ENCODE measurements at places on chromosomes 4 and X. TPM values are rescaled to one million over a fixed set of nuclear protein-coding genes. Genes with fewer than 3 reads are reported as not detected.

RPA4 gene
- 0.52 TPM for total RNA-seq

JADE1 gene
- 30.4 TPM for total RNA-seq

CTAG1B gene
- not detected for total RNA-seq

RNF175 gene
- total RNA-seq, result not detected

LNX1 gene
- not detected for total RNA-seq

CEP44 gene
- 25.8 TPM for total RNA-seq

BTC gene
- total RNA-seq, result not detected

MAGEC1 gene
- total RNA-seq, result not detected

WFS1 gene
- total RNA-seq, result 1.8 TPM

SPANXD gene
- not detected for total RNA-seq

SORCS2 gene
- total RNA-seq, result 0.06 TPM

ARX gene
- total RNA-seq, result not detected

IL13RA1 gene
- total RNA-seq, result not detected

DNAAF6 gene
- total RNA-seq, result not detected

DIPK2B gene
- not detected for total RNA-seq

GYG2 gene
- total RNA-seq, result not detected

IL13RA2 gene
- total RNA-seq, result not detected

TSPAN5 gene
- 25.0 TPM for total RNA-seq

TBC1D25 gene
- 23.2 TPM for total RNA-seq

ARHGAP24 gene
- not detected for total RNA-seq

REELD1 gene
- not detected for total RNA-seq

Measured in activated CD8-positive, alpha-beta memory T cell treated with anti-CD3 and anti-CD28 coated beads, Interleukin-2, amount 10 ng/mL, durations not matched to agents 7 days and 5 days (primary cell).